Globus pallidus (tissue), 1 donor: ENCODE measurements at places on chromosomes 1 and 21.
A peak's percentile ranks its signal among the peaks of the same experiment; 100 is the strongest.

- DNase-seq: peak; percentile 53
Observed at GRCh38 chr1:24199291-24199900, 12.3 kb upstream of the IFNLR1 start.

DNA sequence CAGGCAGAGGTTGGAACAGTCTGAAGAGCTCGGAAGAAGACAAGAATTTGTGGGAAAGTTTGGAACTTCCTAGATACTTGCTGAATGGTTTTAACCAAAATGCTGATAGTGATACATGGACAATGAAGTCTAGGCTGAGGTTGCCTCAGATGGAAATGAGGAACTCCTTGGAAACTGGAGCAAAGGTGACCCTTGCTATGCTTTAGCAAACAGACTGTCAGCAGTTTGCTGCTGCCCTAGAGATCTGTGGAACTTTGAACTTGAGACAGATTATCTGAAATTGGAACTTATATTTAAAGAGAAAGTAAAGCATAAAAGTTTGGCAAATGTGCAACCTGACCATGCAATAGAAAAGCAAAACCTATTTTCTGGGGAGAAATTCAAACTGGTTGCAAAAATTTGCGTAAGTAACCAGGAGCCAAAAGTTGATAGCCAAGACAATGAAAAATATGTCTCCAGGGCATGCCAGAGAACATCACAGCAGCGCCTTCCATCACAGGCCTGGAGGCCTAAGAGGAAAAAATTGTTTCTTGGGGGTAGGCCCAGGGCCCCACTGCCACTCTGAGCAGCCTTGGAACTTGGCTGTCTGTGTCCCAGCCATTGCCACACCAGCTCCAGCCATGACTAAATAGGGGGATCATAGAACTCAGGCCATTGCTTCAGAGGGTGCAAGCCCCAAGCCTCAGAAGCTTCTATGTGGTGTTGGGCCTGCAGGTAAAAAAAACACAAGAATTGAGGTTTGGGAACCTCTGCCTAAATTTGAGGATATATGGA, 675.3 kb downstream of the LTN1 start:
- no peak for DNase-seq

GRCh38 chr1:114517348-114517747, 6.3 kb upstream of the TRIM33 start:
- no peak for DNase-seq

DNA sequence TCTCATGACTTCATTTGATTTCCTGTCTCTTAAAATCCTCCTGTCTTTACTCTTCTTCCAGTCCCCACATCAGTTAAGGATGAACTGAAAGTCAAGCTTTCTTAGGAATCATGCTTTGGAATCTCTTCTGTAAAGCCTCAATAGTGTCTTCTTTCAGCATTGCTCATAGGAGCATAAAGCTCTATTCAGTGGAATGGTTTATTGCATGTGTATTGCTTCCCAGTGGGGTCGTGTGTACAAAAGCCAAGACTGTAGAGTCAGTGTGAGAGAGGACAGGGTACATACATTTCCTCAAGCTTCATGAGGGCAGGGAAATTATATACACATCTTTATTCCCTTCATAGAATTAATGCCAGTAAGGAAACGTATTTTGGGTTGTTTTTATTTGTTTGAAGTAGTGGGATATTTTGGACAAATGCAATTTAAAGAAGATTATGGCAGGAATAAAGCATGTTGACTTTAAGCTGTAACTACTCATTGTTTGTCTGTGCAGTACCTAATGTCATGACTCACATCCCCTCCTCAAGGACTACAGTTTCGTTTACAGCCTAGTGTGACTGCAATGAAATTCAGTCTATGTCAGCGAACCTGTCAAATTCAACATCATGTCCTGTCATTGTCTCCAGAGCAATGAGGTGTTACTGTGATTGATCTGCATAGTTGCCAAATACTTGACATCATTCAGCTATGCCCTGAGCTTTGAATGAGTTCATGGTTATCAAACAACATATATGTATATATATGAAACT, 2164.2 kb downstream of the NCAM2 start:
- no peak for DNase-seq

DNA sequence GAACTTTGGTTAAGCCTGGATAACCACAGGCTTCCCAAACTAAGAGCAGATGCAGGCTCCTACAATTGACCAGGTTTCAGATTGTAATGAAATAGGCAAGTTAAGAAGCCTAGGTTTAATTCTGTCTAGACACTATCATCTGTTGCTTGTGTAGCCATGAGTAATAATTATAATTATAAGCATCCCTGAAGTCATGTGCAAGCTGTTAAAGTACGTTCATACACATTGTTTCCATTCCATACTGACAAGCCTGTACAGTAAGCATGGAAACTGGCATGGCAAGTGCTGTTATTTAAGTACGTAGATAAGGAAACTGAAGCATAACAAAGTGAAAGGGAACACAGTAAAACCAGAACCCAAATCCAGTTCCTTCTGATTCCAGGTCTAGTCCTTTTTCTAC, 557.2 kb upstream of the BEND5 start:
- DNase-seq: no peak

GRCh38 chr1:203649999-203650836, 23.6 kb downstream of the ATP2B4 start:
- DNase-seq: no peak
